ENCODE measurements at places on chromosomes 2 and 18.

- DNase-seq, result no peak
Observed at GRCh38 chr2:217160103-217160743, 300.4 kb upstream of the TNP1 start.

DNA sequence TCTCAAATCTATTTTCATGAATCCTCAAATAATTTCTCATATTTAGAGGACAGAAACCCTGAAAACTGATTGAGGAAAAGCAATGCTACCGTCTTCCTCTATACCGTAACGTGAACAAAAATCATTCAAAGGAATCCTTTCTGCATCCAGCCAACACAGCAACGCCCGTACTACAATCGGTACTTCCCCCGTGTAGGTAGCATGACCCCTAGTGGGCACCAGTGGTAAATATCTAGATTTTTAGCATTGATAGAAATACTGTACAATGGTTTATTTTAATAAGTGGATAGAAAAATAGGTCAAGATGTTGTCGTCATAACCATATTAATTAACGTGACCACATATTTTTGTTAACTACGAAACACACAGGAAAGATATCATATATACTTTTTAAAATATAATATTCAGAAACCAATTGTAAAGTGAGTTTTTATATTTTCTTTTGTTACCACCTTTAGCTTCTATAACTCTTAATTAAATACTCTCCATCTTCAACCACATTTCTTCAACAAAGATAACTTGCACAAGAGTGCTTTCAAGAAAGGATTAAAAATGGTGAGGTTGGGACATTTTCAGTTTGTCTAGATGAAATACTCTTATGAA lies 194.1 kb downstream of the SS18 start:
- no peak for DNase-seq

DNA sequence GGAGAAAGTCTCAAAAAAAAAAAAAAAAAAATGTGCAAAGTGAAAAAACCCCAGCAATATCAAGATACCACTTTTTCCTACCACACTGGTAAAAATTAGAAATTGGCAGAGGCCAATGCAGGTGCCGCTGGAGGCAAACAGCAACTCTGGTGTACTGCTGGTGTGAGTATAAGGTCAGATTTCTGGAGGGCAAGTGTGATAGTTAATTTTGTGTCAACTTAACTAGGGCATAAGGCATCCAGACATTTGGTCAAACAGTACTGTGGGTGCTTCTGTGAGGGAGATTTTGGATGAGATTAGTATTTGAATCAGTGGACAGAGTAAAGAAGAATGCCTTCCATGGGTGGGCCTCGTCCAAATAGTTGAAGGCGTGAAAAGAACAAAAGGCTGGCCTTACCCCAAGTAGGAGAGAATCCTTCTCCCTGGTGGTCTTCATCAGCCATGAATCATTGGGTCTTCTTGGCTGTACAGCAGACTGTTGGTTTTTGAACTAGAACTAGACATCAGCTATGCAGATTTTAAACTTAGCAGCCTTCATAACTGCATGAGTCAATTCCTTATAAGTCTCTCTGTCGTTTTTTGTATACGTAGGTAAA lies 52.8 kb upstream of the FHL2 start:
- no peak for DNase-seq

GRCh38 chr2:128291161-128291843 lies 27.4 kb downstream of the HS6ST1 start:
- no peak for DNase-seq

- DNase-seq, result no peak
Observed at GRCh38 chr2:101546376-101547058, 71.6 kb upstream of the RFX8 start.

DNA sequence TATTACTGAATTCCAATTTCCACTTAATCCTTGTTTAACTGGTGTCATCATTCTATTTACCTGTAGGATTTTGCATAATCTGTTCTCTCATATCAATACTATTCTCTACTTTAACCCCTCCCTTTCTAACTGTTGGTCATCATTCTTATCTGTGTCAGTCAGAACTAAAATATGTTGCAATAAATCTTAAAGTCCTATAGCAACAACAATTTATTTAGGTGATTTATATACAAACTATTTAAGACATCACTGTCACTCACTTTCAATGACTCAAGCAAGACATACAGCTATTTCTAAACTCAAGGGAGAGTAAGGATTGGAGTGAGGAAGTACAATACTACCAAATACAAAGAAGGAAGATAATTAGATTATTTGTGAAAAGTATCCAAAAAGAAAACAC lies 740.4 kb downstream of the DSC3 start:
- no peak for DNase-seq
